ENCODE measurements at places on chromosomes 5 and 9.

GRCh38 chr5:92206681-92207080, 823.6 kb upstream of the ARRDC3 start:
- no peak for DNase-seq

- no peak for DNase-seq
These were observed 23.8 kb downstream of the ALG2 start for GRCh38 chr9:99197987-99198386.

DNA sequence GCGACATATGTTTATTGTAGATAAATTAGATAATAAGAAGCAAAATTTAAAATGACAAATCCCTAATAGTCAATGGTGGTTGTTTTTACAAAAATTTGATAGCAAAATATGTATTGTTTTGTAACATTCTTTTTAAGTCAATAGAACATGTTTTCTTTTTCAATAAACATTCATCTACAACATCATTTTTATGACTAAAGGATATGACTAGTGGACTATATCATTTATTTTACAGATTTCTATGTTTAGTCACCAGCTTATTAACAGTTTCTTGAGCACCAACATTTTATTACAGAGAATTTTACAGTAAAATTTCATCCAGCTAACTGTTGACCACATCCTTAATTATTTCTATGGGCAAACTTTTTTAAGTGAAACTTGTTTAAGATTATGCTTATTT, 114.7 kb upstream of the IL7R start:
- DNase-seq: no peak

- no peak for DNase-seq
These were observed 500.3 kb upstream of the GRIA1 start for GRCh38 chr5:152990217-152990616.

GRCh38 chr5:143569213-143569701, 165.8 kb upstream of the NR3C1 start:
- DNase-seq: no peak

DNA sequence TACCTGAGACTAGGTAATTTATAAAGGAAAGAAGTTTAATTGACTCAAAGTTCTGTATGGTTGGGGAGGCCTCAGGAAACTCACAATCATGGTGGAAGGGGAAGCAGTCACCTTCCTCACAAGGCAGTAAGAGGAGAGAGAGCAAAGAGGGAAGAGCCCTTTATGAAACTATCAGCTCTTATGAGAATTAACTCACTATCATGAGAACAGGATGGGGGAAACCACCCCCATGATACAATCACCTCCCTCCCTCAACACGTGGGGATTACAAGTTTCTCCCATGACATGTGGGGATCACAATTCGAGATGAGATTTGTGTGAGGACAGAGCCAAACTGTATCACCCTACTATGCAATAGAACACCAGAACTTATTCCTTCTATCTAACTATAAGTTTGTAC, 27.9 kb downstream of the CD274 start:
- no peak for DNase-seq

DNA sequence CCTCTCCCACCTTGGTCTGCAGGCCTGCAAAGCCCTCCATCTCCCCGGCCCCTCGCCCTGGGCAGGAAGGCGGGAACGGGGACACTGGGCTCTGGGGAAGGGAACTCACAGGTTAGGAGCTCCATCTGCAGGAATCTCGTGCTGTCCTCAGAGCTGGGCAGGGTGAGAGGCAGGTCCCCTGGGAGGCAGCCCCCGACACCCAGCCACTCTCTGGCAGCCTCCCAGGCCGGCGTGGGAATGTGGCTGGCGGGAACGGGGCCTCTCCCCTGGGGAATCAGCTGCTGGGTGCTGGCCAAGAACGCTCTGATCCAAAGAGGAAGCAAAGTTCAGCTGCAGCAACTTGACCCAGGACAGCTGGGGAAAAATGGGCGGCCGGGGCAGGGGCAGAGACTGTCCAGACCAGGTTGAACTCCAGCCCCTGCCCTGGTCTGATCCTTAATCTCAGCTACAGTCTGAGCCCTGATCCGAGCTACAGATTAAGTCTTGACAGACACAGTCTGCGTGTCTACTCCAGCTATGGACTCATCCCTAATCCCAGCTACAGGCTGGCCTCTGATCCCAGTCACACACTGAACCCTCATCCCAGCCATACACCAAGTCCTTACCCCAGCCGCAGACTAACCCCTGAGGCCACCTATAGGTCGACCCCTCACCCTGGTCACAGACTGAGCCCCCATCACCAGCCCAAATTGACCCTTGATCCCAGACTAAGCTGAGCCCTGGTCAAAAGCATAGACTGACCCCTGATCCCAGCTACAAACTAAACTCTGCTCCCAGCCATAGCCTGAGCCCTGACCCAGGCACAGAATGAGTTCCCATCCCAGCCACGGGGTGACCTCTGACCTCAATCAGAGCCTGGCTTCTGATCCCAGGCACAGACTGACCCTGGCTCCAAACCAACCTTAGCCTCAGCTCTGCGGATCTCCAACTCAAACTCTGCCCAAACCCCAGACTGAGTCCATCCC, 37.3 kb upstream of the EGFL7 start:
- DNase-seq: peak; percentile 55

DNA sequence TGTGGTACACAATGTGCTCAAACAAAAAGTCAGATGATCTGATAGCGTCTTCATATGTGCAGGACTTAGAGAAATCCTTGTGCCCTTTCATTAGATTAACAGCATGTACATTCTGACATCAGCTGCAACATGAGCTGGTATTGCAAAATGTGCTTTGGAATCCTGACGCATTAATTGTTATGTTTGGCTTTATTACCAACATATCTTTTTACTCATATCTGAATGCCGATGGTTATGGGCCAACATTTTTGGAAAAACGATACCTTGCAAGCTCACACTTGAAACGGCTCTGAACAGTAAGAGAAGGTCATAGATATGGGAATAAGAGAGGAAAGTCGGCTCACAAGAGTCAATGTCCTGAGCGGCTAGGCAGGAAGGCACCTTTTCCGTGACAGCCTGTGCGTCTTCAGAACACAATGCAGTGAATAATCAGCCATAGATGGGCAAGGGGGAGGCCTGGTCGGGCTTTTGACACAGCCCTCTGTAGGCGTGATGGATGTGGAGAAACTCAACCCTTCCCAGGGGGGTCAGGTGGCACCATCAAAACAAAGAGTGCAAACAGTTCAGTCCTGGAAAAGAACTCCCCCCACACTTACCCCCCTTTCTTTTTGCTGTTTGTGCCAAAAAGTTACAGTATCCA, 36.4 kb upstream of the GAS1 start:
- DNase-seq: no peak

DNA sequence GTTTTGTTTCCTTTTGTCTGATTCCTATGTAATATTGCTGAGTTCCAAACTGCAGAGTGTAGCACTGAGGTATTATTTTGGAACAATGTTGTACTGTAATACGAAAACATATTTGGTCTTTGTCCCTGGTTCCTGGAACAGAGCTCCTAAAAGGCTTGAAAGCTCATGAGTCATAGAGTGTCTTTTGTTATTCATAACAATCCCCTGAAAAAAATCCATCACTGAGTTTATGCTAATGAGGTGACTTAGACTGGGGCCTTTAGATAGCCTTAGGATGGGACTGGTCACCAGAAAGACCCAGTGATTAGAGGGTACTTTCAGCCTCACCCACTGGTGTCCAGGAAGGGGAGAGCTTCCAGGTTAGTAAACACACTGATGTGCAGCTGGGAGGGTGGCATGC, 132.7 kb upstream of the POU5F2 start:
- DNase-seq: no peak

DNA sequence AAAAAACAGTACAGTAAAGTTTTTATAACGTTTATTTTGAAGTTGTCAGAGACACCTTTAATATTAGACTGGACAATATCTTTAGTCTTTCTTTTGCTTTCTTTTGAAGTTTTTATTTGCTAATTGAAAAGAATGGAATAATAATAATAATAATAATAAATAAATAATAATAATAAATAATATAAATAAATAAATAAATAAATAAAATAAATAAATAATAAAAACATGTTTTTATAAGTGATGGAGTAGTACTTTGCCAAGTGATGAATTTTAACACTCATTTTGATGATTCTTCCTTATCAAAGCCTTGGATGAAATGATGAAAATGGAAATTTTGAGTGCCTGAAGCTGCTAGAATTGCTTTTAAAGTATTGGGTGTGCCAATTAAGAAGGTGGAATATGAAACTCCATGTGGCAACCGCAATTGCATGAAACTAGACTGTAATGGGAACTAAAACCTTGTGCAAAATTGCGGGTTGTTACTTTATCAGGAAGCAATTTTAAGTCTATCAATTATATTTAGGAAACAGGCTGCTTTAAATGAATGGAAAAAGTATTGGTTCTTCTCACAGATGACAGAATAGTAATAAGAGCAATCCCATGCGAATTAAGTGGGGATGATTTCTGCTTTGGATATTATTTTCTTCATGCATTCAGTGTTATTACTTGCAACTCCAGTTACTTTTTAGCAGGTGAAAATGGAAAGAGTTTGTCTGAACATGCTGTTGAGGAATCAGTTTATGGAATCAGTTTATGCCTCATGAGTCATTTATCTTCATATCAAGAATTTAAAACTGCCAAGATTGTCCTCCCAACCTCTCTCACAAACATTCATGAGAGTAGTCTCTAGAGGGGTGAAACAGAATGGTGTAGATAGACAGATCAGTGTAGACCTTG, 4.6 kb downstream of the ANXA1 start:
- no peak for DNase-seq

DNA sequence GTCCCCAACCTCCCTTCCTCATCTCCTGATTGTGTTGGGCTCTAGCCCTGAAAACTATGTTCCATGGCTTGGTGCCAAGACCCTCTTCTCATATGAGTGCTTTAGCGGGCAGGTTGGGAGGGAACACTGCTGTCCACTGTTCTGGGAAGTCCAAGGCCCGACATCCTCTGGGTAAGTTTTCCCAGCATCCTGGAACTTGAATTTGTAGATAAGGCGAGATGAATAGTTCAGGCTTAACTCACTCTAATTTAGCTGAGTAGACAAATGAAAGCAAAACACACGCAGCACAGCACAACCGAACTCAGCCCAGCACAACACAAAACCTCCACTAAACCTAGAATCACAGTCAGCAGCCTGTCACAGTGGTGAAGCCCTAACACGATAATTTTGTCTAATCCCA, 95.3 kb upstream of the SLC28A3 start:
- no peak for DNase-seq

- DNase-seq: no peak
These were observed 17.9 kb downstream of the FRMD3 start for GRCh38 chr9:83520292-83520691.

DNA sequence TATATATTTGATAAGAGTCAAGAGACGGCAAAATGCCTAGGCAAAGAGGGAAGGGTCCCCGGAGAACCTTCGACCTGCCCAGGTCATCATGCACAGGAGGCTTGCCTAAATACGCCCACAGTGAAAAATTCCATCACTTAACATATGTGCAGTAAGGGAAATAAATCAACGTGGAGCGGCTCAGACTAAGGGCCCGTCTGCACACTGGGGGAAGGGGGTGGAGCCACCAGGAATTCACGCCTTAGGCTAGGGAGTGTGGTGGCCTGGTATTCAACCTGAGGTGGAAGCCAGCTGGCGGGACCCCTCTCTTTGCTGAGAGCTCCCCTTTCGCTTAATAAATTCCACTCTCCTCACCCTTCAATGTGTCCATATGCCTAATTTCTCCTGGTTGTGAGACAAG, 8.3 kb downstream of the PTBP3 start:
- DNase-seq: no peak

DNA sequence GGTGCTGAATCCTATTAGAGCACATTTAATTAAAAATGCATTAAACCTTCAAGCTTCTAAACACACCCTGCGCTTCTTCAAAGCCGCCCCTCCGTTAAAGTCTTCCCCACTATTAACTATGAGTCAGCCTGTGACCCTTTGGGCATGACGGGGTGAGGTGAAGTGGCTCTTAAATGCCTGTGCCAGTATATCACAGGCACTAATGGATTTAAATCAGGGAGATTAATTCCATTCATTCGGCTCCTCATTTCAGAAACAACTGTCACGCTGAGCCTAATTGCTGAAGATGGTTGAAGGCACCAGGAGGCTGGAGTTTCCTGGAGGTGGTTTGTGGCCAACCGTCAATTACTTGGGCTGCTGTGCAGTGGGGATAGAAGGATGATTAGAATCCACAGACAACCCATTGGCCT, 192.6 kb upstream of the MSX2 start:
- peak; percentile 51 for DNase-seq

DNA sequence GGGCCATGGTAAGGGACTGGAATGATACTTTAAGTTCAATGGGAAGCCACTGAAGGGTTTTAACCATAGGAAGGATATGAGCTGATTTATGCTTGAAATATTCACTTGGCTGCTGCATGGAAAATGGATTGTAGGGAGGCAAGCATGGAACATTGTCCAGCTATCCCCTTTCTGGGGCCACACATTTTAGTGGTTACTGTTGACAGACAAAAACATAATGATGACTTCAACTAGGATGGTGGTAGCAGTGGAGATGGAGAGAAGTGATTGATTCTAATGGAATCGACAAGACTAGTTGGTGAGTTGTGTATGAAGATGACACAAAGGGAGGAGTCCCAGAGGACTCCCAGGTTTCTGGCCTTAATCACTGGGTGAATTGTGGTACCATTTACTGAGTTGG, 6.2 kb upstream of the FCHSD1 start:
- no peak for DNase-seq

- DNase-seq: no peak
These were observed 77.1 kb downstream of the MUSK start for GRCh38 chr9:110745676-110746075.

DNA sequence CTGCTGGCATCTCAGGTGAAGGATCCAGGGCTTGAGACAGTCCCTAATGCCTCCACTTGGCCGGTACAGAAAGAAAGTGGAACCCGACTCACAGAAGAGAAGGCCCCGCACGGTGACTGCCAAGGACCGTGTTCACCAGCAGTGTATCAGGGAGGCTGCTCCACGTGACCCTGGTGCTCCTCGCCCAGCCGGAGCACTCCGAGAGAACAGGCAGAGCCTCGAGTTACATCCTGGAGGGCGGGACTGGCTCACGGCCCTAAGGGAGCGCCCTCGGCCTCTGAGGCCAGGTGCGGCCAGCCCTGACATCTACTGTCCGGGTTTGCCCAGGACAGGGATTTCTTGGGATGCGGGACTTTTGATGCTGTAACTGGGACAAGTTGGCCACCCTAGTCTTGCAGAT, 104.0 kb upstream of the SARDH start:
- no peak for DNase-seq

DNA sequence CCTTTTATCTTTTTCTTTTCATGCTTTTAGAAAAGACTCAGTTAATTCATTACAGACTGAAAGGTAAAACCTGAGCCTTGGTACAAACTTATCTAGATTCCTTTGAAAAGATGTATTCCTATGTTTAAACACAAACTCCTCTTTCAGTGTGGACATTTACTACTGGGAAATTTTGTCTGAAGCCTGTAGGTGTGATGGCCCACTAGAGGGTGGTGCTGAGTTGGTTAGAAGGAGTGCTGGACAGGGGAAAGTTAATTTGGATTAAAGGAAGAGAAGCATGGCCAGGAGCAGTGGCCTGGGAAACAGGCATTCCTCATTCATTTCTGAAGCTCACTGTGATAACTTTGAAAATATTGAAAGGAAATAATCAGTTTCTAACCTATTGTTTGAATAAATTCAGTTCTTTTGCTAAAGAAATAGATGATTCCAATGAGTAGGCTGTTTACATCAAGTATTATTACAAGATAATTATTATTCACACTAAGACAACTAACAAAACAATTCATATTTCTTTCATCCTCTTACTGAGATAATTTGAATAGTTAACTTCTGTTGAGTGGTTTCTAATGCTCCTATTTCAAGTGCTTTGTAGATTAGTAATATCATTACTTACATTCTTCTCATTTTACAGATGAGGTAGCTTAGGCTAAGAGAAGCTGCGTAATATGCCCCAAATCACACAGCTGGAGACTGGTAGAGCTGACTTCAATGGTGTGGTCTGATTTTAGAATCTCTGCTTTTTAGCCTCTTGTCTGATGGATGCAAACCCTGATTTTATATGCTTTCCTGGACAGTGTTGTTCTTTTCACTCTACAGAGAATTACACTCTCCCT, 150.9 kb downstream of the ADGRV1 start:
- peak; percentile 71 for DNase-seq

All from ACHN (cell line).